ENCODE measurements at places on chromosomes 5 and 9.

DNA sequence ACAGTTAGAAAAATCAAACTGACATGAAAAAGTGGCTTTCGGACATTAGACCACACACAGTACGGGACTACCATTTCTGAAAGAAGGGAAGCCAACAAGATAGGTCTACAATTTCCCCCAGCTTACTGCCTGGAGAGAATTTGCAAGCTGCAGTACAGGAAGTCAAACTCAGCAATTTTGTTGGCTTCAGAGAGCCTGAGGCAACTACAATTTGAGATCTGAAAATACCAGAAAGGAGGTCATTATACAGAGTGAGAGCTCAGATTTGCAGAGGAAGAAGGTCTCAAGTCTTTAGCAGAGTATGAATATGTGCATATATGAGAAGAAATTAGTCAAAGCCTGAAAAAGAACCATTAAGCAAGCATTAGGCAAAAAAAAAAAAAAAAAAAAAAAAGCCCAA, 83.0 kb downstream of the OXCT1 start:
- DNase-seq = no peak

- no peak for DNase-seq
These were observed 38.2 kb upstream of the EXOC3 start for GRCh38 chr5:404666-405241.

DNA sequence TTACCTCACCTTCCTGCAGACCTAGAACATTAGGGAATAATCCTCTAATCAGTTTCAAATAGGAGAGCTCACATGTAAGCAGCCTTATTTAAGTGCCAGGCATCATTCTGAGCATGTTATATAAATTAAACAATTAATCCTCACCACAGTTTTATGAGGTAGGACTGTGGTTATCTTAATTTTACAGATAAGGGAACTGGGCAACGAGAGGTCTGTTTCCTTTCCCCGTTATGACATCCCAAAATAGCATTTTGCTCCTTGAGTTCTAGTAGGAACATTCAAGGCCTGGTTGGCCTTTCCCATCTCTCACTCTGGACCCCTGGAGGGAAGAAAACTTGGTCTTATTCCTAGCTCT, 19.1 kb upstream of the IFNB1 start:
- DNase-seq = no peak

DNA sequence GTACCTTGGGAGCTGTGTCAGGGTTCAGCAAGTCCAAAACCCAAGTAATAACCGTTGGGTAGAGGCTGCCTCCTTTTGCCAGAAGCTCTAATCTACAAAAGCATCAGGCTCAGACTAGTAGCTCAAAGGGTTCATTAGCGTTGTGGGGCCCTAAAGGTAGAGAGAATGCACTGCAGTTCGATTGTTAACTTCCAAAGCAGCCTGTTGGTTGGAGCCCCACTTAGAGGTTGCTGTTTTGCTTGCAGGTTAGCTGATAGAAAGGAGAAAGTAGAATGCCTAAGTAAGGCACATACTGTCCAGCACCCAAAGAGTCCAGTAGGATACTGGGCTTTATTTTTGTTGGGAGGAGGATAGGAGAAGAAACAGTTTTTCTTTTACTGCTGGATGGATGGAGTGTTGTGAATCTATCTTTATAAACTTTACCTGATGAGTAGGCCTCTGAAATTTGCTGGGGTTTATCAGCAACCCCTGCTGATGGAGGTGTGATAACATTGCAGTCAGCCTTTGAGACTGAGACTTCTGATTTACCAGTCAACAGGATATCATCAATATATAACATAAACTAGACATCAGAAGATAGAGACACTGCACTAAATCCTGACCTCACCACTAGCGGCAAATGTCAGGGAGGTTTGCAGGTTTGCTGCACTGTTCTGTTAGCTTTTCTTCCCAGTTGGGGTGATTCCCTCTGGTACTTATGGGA, 34.8 kb downstream of the ZNF131 start:
- no peak for DNase-seq

DNA sequence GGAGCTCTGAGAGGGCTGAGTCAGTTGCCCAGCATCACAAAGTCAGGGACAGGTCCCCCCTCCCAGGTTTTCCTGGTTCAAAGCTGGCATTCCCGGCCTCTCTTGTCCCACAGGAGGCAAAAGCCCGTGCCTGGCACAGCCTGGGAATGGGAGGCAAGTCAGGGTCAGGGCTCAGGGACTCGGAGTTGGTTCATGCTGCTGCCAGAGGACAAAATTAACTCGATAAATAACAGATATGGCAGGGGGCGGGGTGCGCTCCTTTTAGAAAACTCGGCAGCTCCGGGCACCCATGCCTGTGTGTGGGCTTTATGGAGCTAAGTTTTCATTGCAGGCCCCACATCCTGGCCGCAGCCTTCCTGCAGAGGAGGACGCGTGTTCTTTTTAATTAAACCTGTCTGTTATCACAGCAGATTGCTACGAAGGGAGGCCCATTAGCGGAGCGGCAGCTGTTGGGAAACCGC, 62.8 kb upstream of the LMX1B start:
- DNase-seq = no peak
